Chondrocyte (in vitro differentiated cells): ENCODE measurements at places on chromosomes 16 and 17. TPM values are rescaled to one million over a fixed set of nuclear protein-coding genes. Genes with fewer than 3 reads are reported as not detected.
A peak's percentile ranks its signal among the peaks of the same experiment; 100 is the strongest.

DNA sequence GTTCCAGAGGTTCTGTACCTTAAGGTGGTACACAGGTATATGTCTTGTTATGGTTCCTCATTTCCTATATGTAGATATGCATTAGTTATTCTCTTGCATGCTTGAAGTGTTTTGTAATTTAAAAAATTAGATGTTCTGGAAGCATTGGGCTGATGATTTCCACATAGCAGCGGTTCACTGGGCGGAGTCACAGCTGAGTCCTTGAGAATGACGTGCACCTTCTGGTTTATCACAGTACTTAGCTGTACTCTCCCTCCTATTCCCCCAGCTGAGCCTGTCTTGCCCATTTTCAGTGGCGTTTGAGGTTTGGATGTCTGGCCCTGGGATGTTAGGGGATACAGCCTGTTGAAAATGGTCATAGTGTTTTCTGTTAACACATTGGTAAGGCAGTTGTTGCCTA, 327.1 kb downstream of the SNX29 start:
- no peak for DNase-seq

GRCh38 chr17:72430611-72431432, 310.0 kb downstream of the SOX9 start:
- no peak for DNase-seq

GRCh38 chr16:83807327-83807709, 460 bp upstream of the HSBP1 start:
- DNase-seq = no peak

- no peak for DNase-seq
Measured at GRCh38 chr16:3256866-3257465, 533 bp upstream of the MEFV start.

GRCh38 chr17:62619417-62620155, 7.9 kb upstream of the MRC2 start:
- no peak for DNase-seq

- DNase-seq = no peak
Measured at GRCh38 chr17:31068291-31068690, 26.5 kb upstream of the NF1 start.

DNA sequence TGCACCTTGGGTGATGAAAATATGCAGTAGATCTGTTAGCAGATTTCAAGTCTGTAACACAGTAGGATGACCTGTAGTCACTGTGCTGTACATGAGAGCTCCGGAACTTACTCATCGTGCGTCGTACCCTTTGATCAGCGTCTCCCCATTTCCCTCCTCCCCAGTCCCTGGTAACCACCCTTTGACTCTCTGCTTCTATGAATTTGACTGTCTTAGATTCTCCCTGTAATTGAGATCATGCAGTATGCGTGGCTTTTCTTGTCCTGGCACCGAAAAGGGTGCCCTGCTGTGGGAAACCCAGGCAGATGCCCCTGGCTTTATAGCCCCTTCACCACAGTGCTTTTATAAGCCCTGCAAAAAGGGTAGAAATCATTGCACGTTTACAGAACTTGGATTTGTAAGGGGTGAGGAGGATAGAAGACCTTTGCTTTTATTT, 20.5 kb downstream of the CLEC16A start:
- DNase-seq = no peak

GRCh38 chr17:57463103-57463885, 207.0 kb downstream of the MSI2 start:
- DNase-seq = no peak

DNA sequence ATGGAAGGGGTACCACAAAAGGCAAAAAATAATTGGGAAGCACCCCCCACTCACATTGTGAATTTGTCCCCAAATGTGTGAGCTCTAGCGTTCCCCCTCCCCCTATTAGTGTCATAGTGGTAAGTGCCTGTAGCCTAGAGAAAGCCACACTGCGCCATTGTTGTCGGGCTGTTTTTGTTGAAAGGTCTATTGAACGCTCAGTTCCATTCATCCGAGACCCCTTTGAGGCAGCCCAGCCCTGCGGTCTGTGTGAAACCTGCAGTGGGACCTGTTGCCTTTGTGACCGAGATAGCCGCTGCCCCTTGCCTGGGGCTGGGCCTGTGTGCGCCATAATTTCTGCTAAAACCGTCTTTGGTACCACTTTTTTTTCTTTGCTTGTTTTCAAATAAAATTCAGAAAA, 3.0 kb downstream of the JPT2 start:
- no peak for DNase-seq

GRCh38 chr17:50922107-50922506, 56.0 kb upstream of the TOB1 start:
- no peak for DNase-seq

DNA sequence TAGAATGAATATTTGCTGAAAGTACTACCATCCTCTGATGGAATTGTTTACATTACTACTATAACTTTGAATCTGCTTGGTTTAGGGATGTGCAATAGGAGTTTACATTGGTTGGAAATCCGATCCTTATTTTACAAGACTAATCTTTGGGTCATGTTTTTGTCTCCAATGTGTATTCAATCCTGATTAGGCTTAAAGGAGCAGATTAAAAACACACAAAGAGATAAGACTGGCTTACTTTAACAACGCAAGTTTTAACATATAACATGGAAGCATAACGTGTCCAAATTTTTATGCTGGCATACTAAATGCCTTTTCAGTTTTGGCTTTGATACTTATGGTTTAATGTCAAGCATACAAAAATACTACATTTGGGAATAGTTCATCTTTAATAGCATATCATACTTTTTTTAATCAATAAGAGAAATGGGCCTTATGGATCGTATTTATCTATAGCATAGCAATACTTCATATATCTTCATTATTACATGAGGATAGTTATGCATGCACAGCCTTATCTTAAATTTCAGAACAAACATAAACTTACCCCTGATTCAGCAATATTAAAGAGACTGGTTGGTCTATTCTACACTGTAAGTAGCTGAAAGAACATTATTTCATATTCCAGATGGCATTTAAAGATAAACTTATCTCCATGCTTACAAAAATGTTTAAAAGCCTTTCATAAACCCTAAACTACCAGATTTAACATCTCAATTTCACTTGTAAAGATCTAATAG, 69.9 kb upstream of the NACA2 start:
- no peak for DNase-seq

GRCh38 chr16:82598771-82599170, 28.0 kb upstream of the CDH13 start:
- no peak for DNase-seq

- no peak for DNase-seq
Measured at GRCh38 chr17:60827943-60828342, 150.3 kb downstream of the BCAS3 start.

DNA sequence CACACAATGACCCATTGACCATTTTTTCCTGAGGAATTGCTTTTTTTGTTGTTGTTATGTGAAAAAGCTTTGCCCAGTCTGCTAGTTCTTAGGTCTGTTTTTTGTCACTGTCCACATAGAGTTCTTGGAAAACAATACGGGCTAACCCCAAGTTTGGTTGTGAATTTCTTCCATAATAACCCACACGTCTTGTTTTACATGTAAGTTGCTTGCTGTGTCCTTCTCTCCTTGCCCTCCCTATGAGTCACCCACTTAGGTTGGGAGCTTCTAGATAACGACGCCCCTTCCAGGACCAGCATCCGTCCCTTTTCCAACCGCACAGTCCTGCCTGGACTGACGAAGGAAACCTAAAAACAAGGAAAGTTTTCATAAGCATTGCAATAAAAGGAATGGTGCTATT, 175.3 kb upstream of the HS3ST3A1 start:
- DNase-seq = no peak

DNA sequence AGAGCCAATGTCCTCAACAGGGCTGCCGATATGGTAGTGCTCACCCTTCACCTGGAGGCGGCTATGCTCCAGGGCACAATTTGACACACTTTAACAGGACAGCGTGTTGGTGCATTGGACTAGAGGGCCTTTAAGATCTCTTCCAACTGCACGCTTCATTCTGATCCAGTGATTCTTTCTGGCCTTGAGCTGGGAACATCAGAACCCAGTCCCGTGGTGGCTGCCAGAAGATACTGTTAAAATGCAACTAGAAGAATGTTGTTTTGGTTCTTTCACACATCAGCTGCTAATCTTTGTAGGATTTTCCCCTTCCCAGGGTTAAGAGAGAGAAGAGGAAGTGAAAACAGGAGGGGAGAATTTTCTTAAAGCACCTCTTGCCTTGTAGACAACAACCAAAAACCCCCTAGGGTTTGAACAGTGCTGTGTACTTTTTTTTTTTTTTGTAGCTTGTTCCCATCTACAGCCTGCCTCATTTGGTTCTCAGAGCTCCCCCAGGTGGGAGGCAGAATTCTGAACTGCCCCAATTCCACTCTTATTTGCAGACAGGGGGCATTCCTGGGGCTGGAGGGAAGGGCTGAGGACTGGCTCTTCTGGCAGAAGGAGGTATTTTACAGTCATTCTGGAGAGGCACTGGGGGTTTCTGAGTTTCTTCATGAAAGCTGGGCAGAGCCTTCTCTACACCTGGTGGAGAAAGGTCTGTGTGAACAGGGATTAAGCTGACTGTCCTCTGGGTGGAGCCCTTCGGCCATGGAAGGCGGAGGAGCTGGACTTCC, 32.4 kb downstream of the SMARCE1 start:
- no peak for DNase-seq

- DNase-seq = no peak
Measured at GRCh38 chr16:83891742-83892141, 7.2 kb upstream of the MLYCD start.

DNA sequence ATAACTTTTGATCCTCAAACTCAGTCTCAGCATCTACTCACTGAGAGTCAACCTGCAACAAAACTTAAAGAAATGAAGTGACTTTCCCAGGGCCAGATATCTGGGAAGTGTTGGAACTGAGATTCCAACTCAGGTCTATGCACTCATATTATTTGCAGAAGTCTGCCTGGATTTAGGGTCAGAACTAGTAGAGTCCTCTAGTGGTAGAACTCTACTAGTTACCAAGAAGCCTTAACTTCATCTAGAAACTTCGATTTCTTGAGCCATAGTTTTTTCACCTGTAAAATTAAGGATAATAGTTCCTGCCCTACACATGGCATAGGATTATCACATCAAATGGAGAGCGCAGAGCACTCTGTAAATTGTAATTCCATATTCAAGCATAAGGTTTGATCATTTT, 23.4 kb upstream of the KRT24 start:
- no peak for DNase-seq

GRCh38 chr16:57618296-57619132, 9.9 kb upstream of the ADGRG1 start:
- peak; percentile 51 for DNase-seq

DNA sequence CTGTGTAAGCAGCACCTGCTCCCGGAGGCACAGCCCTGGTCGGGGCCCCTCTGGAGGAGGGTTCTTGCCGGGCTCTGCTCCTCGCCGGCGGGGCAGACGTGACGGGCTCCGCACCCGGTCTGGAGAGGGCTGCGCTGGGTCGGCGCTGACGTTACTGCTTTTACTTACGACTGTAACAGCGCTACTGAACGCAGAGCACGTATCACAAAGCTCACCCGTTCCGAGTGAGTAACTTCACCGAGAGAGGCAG, 1.3 kb upstream of the RAB40C start:
- no peak for DNase-seq

GRCh38 chr16:84532291-84532724, 27.8 kb upstream of the MEAK7 start:
- DNase-seq = no peak

GRCh38 chr17:82970067-82970466, 109.3 kb upstream of the METRNL start:
- no peak for DNase-seq

GRCh38 chr16:73204359-73205152, 156.6 kb upstream of the ZFHX3 start:
- DNase-seq = no peak

DNA sequence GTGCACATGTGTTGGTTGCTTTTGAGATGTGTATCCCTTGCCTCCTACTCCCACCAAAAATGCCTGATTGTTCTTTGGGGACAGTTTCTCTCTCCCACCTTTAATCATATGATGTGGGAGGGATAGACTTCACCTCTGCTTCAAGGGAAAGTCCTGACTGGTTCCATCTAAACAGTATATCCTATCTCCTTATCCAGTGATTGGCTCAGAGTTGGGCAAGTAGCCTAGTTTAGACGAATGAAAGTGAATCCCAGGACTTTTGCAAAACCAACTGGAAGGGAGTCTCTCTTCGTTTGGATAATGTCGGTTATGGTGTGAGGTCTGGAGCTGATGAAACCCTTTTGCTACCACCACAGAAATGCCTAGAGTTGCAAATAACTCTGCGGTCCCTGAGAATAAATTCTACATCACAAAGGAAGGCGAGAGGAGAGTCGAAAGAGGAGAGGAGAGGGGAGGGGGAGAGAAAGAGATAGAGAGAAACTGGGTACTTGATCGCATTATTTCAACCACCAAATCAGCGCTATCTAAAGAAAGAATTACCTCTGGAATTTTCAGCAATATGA, 77.1 kb upstream of the SALL1 start:
- DNase-seq = no peak

GRCh38 chr16:14640538-14640937, 7.8 kb downstream of the BFAR start:
- peak; percentile 18 for DNase-seq

- DNase-seq = no peak
Measured at GRCh38 chr16:23940111-23940510, 104.3 kb downstream of the PRKCB start.

DNA sequence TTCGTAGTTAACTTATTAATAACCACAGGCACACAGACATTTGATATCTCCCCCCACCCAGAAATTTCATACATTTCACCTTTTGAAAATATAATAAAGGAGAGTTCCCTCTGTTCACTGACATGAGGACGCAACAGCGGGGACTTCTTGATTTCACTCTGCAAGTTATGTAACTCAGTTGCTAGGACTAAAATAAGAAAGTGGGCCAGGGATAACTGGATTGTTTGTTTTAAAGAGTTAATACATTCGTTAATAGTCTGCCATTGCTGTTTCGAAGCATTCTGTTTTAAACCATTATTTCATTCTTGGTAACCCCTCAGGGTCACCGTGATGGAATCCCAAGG, 1.2 kb downstream of the RHOT1 start:
- no peak for DNase-seq

GRCh38 chr17:3447625-3448024, 14.0 kb upstream of the OR1E2 start:
- DNase-seq = no peak

- DNase-seq = no peak
Measured at GRCh38 chr17:9817086-9817485, 4.8 kb downstream of the GSG1L2 start.

The TLCD3B gene
- 0.28 to 0.77 TPM (median 0.44 TPM) in 3 replicates for total RNA-seq

The SNX20 gene
- total RNA-seq = not detected in 3 replicates

The TEKT1 gene
- total RNA-seq = not detected in 3 replicates

The COX4I1 gene
- 341 to 345 TPM (median 344 TPM) in 3 replicates for total RNA-seq

The ENPP7 gene
- total RNA-seq = not detected in 3 replicates

The HSD3B7 gene
- 10.8 to 12.4 TPM (median 12.3 TPM) in 3 replicates for total RNA-seq

The CACNG1 gene
- not detected in 3 replicates for total RNA-seq

The ARL5C gene
- total RNA-seq = 0.25 TPM in 1 of 3 replicates, not detected in the others

The WNT9B gene
- total RNA-seq = not detected in 3 replicates

The MSI2 gene
- 23.1 to 55.2 TPM (median 25.5 TPM) in 3 replicates for total RNA-seq

The CD68 gene
- total RNA-seq = 1.2 to 3.3 TPM (median 2.6 TPM) in 3 replicates

The CXCL16 gene
- 4.7 to 8.0 TPM (median 5.4 TPM) in 3 replicates for total RNA-seq

The APOBR gene
- 0.07 TPM in 1 of 3 replicates, not detected in the others for total RNA-seq

The IL4R gene
- total RNA-seq = 30.1 to 47.7 TPM (median 41.0 TPM) in 3 replicates

The VAT1L gene
- not detected in 3 replicates for total RNA-seq
